ENCODE measurements at places on chromosomes 6 and 20.
A peak's percentile ranks its signal among the peaks of the same experiment; 100 is the strongest.

GRCh38 chr6:150152891-150153876 lies 10.3 kb downstream of the PPP1R14C start:
- DNase-seq: no peak

GRCh38 chr20:22673467-22673866 lies 89.1 kb upstream of the FOXA2 start:
- DNase-seq: no peak

GRCh38 chr6:101163611-101164010 lies 229.9 kb upstream of the GRIK2 start:
- no peak for DNase-seq

- DNase-seq: peak; percentile 98
Measured at GRCh38 chr6:33317669-33318425, at the start of gene ZBTB22. Gene ZBTB22, minus strand, starts transcription at chr6:33317744. Its CDS starts 828 bp downstream, at chr6:33316916.

DNA sequence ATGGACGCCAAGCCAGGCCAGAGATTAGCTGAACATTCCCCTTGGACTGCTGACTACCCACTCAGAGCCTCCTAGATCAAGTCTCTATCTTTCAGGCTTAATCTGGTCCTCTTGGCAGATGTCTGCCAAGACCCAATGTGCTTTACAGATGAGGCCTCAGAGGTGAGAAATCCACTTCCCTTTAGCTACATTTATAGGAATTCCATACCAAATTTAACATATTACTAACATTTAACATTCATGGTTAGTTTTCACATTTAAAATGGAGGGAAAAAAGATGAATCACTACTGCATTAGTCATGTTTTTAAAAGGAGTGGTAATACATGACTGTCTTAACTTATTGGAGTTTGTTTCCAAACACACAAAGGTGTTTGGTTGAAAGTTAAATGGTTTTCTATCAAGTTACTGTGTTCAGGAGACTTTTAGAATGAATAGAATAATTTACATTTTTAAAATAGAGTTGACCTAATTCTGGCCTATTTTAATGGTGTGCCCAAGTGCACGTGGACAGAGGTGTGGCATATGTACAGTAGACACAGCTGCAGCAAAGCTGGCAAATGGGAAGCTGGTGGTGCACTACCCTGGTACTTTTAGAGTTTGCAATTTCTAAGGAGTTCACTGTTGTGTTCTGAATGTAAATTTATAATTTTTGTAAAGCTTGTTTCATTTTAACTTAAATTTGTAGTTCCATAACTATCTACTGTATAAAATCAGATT lies 41.9 kb upstream of the CALHM6 start:
- DNase-seq: peak; percentile 59

DNA sequence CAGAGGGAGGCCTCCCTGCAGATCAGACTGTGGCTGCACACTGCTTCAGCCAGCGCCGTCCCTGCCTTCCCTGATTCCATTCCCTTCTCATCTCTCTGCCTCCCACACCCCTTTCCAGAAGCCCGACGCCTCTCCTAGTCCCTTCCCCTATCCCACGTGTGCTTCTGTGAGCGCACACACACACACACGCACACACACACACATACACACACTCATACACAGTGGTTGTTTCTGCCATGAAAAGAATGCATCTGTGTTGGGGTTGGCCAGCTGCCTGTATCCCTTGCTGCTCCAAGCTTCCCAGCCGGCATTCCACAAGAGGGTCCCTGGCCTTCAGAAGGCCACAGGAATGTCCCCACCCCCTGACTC lies 51.7 kb downstream of the MOCS1 start:
- DNase-seq: no peak

DNA sequence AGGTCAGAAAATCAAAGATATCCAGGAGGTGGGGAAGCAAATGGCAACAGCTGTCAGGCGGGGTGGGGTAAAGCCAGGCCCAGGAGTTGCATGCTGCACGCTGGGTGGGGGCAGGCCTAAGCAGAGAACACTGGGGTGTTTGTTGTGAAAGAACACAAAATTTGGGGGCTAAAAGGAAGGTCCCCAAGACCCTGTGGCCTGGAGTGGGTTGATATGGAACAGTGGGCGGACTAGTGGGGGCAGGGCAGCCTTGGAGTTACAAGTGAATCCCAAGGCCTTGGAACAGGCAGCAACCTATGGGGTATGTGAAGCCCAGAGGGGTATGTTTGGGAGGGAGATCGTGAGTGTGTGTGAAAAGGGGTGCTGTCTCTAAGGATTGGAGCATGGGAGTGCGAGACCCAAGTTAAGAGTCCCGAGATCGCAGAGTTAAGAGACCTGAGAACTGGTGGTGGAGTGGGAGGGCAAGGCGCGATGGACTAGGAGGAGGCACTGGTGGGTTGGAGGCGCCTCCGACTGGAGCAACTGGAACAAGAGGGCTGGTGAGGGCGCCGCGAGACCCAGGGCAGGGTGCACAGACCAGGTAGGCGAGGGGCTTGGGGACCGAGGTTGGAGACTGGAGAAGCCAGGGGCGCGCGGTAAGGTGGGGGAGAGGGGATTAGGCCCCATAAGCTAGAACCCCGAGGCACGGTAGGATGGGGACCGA lies 658 bp downstream of the CUL7 start:
- DNase-seq: no peak

Data from PC-3 (cell line).